Iris pigment epithelial cell (primary cell): ENCODE measurements at places on chromosomes 16 and 17.

GRCh38 chr16:84024854-84025253, 17.7 kb downstream of the SLC38A8 start:
- DNase-seq: peak; percentile 85

GRCh38 chr16:1525871-1526607, 7.4 kb upstream of the TMEM204 start:
- no peak for DNase-seq

GRCh38 chr16:24023621-24024020, 187.8 kb downstream of the PRKCB start:
- no peak for DNase-seq

DNA sequence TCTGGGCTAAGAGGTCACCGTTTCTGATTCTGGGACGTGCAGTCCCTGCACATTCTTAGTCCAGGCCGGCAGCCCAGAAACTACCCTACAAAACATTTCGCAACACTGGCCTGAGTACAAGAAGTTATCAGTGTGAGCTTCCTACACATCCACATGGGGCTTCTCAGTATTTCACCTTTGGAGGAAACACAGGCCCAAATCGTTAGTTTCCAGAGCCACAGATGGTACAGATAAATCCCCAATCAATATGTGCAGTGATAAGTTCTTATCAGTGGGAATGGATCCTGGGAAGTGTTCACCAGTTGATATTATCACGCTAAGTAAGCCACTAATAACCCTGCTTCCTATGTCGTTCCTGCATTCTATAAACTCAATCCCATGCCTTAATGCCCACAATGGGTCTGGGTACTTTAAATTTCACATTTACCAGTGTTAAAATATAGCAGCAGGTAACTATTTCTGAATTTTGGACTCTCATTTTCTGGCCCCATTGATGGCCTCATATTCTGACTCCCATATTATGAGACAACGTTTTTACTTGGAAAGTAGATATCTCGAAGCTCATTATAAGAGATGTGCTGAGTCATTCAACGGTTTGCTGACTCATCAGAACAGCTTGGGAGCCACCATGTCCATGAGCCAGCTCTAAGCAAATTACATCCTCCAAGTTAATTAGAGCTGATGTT, 370.2 kb upstream of the MAF start:
- DNase-seq: peak; percentile 36

- no peak for DNase-seq
Observed at GRCh38 chr17:41308918-41309359, at the start of gene KRTAP16-1. KRTAP16-1 (minus strand) TSS chr17:41309309; CDS start chr17:41309253, 56 bp downstream.
